ENCODE measurements at places on chromosomes 13 and 19.

DNA sequence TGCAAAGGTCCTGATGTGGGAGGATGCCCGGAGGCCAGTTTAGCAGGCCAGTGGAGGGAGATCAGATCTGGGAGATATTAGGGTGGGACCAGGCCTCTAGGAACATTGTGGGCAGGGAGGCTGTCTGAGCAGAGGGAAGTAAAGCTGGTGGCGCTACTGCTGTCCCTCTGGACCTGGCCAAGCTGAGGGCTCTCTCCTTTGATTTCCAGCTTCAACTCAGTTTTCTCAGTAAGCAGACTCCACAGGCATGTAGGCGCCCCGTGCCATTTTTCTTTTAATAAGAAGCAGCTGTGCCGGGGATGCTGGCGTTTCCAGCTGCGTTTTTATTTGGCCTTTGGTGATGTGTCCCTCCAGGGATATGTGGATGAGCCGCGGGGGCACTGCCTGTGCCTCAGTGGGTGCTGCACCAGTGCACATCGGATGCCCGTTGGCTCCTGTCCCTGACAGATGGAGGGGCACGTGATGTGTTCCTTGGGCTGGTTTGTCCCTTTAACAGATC is 6.7 kb downstream of the DNM2 start:
- no peak for DNase-seq

DNA sequence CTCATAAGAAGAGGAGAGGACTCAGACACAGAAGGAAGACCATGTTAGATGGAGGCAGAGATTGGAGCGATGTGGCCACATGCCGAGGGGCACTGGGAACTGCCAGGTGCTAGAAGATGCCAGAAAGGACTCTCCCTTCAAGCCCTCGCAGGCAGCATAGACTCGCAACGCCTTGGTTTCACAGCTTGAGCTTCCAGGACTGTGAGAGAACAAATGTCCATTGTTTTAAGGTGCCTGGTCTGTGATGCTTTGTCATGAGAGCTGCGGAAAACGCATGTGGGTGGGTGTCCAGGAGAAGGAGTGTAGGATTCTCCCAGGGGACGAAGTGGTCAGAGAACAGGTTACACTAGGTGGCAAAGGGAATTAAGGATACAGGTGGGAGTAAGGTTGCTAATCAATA is 125.9 kb upstream of the USP29 start:
- DNase-seq = no peak

- DNase-seq = peak; percentile 16
Observed at GRCh38 chr13:74325106-74325505, 190.9 kb upstream of the KLF12 start.

DNA sequence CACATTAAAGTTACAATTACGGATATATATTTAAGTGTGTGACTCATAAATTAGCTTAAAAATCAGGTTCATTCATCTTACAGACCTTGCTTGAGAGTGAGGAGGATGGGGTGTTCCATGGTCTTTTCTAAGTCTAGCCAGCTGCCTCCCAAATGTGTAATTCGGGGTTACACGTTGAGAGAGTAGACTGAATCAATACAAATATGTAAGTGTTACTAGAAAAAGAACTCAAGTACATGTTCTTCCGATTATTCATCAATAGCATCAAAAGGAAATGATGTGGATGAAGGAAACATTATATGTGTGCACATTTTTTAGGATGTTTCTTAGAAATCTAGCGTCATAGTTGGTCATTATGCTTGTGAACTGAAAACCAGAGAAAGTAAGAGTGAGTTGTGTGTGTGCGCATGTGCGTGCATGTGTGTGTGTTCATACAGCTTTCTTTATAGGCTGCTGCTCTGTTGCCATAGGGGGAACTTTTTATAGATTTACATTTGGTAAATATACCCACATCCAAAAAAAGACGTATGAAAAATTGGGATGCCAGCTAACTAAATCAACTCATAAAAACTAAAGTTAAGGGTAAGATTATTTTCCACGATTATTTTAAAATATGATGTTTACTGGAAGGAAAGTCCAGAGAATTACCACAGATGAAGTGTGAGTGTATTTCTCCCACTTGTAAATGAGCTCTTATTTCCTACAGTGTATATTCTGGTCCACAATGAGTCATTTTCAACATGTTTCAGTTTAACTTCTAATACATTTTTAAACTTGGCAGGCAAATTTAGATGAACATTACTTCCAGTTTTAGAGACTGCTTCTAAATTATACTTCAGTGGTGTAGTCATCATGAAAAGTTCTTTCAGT is 82.4 kb downstream of the PIBF1 start:
- DNase-seq = no peak

- DNase-seq = no peak
Observed at GRCh38 chr19:1069009-1069779, 2.2 kb downstream of the ARHGAP45 start.

DNA sequence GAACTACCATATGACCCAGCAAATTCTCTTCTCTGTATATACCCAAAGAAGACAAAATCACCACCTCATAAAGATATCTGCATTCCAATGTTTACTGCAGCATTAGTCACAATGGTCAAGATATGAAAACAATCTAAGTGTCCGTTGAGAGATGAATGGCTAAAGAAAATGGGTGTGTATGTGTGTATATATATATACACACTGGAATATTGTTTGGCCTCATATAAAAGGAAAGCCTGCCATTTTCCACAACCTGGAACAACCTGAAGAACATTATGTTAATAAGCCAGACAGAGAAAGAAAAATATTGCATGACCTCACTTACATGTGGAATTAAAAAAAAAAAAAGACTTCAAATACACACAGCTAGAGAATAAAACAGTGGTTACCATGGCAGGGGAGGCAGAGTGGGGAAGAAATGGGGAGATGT is 29.5 kb upstream of the RBM26 start:
- DNase-seq = no peak

GRCh38 chr13:77994166-77994565 is 75.5 kb upstream of the EDNRB start:
- DNase-seq = no peak

All from kidney glomerular epithelial cell (primary cell).